ENCODE measurements at places on chromosomes 1 and 21.

DNA sequence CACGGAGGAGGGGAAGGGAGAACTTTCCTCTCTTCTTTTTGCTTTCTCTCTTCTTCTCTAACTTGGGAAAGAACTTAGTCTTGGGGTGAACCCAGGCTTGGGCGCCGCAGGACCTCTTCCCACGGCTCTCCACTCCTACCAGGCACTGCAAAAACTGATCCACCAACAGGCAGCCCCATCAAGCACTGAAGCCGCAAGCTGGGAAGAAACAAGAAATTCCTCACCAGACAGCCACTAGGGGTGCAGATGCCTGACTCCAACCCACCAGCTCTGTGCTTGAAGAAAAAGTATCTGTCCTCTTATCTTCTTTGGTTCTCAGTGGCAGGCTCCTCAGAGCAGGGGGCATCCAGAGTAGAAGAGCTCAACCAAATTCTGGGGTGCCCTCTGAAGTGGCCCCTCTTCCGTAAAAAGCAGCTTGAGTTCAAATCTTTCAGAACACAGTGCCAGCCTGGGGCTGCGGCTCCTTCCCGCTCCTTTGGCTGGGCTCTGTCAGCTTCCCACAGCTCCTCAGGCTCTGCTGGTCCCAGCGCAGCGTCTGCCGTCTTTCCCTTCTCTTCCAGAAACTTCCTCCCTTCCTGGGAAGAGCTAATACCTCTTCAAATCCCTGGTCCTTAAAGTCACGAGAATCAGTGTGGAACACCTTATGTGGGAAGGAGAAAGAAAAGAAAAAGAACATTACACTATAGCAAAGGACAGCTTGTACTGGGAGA, 2.4 kb downstream of the SLC41A1 start:
- no peak for DNase-seq

DNA sequence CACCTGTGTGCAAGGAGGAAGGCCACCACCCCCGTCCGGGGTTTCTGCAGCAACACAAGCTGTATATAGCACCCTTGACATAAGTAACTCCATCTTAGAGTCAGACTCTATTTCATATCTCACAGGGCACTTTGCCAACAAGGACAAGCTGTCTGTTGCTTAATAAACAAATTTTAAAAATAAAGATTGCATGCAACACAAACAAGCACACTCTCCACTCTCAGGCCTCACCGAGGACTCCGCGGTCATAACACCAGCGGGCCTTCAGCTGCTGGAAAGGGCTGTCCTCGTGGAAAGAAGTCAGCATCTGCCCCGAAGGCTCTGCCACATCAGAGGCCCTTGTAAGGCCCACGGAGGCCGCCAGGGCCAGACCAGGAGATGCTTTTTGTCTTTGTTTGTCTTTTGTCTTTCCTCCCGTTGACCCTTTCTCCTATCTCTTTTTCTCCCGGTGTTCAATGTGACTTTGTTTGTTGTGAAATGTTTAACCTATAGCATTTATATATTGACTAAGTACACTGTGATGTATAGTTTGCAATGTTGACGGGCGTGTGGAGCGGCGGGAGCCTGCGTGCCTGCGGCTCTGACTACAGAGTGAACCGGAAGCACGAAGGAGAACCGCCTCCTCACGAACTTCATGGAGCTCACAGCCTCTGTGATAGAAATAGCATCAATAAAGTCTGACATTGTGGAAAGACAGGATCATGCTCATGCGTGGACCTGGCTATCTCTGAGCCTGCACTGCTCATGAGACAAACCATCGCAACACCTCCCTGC, 24.1 kb downstream of the MEGF6 start:
- no peak for DNase-seq

DNA sequence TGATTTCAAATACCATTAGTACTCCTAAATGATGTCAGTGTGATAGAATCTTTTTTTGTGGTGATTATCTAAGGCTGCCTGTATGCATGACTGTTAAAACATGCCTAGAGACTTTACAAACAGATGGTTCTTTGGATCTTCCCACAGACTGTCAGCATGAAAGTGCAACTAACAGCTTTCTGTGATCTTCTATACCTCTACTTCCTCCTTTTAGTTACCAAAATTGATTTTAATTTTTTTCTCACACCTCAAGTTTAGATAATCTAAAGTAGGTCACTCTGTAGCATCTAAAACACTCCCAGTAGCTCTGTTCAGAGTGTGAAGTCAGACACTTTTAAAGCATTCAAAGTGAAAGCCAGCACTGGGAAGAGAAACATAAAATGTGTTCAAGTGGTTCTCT, 534.5 kb downstream of the PTPRC start:
- no peak for DNase-seq

- no peak for DNase-seq
Observed at GRCh38 chr1:87787551-87787950, 458.9 kb downstream of the LMO4 start.

DNA sequence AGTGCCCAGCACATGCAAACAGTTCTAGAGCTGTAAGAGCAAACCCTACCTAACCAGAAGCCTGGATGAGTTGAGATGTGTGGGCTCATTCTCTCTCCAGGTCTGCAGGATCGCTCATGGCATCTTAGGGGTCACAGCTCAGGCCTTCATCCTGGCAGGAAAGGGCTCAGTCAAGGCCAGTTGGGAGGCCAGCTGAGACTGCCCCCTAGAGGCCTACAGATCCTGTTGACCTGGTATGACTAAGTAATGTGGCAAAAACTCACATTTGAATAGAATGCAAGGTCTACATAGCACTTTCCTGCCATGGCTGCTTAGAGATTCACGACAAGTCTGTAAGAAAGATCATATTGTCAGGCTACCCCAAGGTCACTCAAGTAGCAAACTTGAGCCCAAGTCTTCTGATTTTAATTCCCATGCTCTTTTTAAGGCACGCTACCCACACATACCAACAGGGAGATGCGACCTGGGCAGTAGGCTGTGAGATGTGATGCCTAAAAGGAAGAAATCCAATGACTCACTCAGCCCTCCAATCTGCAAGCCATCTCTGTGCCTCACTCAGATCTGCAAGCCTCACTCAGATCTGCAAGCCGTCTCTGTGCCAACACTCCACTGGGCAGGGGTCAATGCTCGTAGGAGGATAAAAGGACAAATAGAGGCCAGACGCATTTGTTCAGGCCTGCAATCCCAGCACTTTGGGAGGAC, 5.1 kb upstream of the CAPN8 start:
- no peak for DNase-seq

- no peak for DNase-seq
Observed at GRCh38 chr21:45333583-45334121, 46.0 kb upstream of the POFUT2 start.

- DNase-seq, result no peak
Observed at GRCh38 chr1:114512595-114513280, 1.7 kb upstream of the TRIM33 start.

- DNase-seq, result no peak
Observed at GRCh38 chr1:32063261-32063681, 9.5 kb upstream of the TMEM39B start.

DNA sequence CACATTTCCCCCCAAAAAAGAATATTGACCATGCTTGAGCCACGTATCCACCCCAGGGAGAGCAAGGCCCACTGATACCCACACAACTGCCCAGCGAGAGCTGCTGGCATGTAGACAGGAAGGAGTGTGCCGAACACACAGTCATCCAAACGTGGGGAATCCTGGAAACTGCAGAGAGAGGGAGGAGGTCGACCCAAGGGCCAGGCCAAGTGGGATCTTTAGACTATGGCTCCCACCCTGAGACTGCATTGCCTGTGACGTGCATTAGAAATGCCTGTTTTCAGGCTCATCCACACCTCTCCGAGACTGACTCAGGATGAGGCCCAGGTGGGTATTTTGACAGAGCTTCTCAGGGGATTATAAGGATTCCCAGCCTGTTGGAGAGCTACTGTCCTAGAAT, 25.9 kb downstream of the NIPAL3 start:
- DNase-seq, result no peak

Data from stimulated activated CD4-positive, alpha-beta T cell treated with anti-CD3 and anti-CD28 coated beads, Interleukin-4, amount 100 ng/mL, for 4 hours (primary cell).